KG1 (cell line): ENCODE measurements at places on chromosomes 7 and 10.
A peak's percentile ranks its signal among the peaks of the same experiment; 100 is the strongest.

GRCh38 chr7:127870231-127870907, 160.9 kb downstream of the LRRC4 start:
- DNase-seq = no peak

- no peak for DNase-seq
Measured at GRCh38 chr7:149457766-149458165, 3.1 kb downstream of the ZNF777 start.

DNA sequence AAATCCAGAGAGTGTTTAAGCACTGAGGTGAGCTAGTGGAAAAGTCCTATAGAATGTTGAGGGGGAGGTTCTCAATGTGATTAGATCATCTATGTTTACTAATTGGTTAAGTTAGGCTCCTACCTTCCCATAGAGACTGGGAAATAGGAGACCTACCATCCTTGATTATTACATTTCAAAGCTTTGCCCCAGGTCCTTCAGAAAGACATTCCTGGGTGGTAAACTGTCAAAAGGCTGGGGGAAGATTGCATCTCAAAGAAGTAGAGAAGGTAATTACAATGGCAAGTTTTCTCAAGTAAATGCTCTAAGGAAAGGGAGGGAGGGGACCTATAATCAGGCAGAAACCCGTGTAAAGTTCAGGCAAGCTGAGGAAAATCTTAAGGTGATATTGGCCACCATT, 247.8 kb upstream of the SMIM30 start:
- DNase-seq = no peak

DNA sequence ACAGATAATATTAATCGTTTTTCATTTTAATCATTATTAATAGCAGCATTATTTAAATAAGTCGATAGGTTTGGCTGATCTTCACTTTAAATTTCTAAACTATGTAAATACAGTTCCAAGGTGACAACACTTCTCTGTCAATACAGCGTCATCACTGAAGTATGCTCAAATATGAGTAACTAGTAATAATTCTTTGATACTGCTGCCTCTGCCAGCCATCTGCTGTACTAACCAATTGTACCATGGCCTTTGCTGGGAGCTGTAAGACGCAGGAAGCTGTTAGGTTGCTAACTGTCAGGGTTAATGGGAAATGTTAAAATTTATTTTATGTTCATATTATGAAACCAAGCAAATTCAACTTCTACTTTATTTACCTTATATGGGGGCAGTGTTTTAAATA, 1650.5 kb upstream of the LRRTM3 start:
- DNase-seq = no peak

- no peak for DNase-seq
Measured at GRCh38 chr10:43963379-43963778, 314.7 kb upstream of the ZNF32 start.

DNA sequence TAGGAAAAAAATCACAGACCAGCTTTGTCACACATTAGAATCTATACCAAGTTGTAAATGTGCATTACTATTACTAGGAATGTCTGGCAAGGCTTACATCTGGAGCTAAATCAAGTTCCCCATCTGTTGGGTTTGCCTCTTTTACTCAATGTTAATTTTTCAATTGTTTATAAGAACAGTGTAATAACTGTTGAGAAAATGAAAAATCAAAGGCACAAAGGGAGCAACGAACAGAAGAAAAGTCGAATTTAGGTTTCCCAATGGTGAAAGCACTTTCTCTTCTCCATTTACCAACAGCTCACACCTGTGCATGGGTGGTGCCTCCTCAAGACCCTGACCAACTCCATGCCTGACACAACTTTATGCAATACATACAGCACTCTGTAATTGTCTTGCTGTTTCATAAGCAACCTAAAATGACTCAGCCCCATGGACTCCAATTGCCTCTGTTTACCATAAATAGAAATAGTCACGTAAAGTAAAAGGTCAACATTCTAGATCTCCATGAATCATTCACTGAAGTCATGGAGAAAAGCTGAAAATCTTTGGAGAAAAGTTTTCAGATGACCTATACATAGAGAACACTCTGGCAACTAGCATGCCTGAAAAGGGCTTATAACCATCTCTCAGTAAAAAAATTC, 95.5 kb upstream of the KCNIP2 start:
- DNase-seq = no peak

DNA sequence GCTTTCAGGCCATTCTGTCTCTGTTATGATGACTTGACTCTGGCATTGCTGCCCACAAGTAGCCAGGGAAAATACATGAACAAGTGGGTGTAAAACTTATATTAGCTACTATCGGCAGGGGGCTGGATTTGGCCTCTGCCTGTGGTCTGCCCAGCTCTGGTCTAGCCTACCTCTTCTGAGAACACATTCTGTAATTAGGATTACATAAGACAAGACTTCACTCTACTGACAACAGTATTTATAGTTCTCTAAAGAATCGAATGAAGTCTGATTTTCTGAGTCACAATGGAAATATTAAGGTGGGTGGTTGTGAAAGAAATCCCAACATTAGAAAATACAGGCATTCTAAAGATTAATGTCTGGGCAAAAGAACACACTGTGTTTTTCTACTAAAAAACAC, 55.5 kb downstream of the DLD start:
- no peak for DNase-seq

DNA sequence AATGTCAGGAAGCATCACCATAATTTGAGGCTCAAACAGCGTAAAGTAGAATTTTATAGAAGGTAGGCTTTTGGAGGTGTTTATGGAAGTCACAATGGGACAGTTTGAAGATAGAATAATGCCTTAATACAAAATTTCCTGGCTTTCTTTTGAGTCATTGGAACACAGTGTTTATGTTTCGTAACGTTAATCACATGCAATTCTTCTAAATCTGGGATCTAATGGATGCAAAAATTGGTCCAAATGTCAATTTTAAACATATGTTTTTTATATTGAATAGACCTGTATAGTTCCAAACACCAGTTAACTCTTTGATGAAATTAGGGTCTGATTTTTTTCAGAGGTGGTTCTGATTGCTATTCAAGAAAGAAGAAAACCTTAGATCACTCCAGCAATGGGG, 86.5 kb upstream of the HPS1 start:
- no peak for DNase-seq

DNA sequence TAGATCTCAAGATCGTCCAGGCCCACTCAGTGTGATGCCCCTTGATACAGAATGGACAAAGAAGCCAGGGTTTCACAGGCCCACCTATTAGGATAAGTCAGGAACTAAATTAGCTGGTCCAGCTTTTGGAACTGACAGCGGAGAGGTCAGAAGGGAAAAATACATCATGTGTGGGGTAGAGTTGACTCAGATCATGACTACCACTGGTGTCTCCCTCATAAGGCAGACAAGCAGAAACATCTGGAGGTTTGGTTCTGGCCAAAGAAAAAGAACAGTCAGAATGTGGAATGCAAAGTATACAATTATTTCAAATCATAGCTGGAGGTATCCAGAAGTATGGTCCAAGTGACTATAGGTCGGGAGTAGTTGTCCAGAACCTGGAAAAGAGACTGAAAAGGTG, 621.1 kb upstream of the CELF2 start:
- no peak for DNase-seq

- DNase-seq = no peak
Measured at GRCh38 chr7:28052933-28053332, 127.7 kb downstream of the JAZF1 start.

GRCh38 chr7:23210506-23210905, 28.7 kb downstream of the NUP42 start:
- DNase-seq = no peak

- no peak for DNase-seq
Measured at GRCh38 chr7:48237354-48237753, 66.1 kb downstream of the ABCA13 start.

DNA sequence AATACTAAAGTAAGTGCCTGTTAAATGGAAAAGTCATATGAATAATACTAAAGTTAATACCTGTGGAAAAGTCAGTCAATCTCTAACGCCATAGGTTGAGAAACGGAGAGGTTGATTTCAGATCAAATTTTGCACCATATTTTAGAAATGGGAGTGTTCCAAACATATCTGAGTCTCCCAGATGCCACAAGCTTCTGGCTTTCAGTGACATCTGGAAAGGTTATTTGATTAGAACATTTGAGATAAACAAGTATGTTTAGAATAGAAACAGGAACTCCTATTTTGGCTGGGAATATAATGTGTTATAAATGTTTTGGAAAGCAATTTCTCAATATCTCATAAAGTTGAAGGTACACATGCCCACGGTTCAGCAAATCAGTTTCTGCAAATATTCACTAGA, 5.8 kb downstream of the MACC1 start:
- DNase-seq = no peak

DNA sequence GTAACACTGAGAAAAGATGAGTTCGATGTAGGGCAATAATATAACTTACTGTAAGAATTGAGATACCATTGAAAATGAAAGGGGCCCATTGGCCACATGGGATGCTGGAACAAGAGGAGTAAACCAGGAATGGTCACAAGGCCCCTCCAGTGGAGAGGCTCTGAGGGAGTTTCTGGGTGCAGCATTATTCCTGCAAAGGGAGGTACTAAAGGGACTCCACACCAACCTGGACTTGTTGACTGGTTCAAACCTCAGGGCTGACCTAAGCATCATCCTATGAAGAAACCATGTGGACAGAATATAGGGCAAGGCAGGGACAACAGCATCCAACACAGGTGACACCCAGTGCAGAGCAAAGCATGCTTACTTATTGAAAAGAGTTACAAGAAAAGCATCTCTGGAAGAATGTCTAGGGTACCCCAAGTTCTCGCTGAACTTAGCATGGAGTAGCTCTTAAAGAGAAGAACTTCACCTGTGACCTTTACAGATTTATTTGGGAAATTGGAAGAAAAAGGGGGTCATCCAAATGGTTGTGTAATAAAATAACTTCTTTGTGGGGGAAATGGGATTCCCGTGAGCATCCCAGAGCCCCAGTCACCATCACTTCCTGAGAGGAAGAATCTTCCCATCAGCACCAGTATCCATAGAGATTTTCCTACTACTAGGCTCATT, 34.7 kb downstream of the PRSS2 start:
- DNase-seq = no peak

DNA sequence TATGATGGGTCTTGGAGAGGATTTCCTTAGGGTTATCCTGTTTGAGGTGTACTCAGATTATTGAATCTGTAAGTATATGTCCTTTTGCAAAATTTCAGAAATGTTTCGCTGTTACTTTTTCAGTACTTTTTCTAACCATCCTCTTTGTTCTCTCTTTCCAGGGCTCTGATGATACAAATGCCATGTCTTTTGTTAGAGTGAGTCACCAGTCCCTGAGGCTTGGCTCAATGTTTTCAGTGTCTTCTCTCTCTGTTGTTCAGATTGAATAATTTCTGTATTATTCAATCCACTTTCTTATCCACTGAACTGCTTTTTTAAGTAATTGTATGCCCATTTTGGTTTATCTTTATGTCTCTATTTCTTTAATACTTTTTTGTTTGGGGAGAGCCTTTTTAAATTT, 449.4 kb downstream of the TNS3 start:
- no peak for DNase-seq

GRCh38 chr10:124496150-124496549, 34.5 kb downstream of the LHPP start:
- DNase-seq = no peak

GRCh38 chr10:17643339-17643754, 604 bp upstream of the STAM start:
- no peak for DNase-seq

- DNase-seq = no peak
Measured at GRCh38 chr7:139749545-139749944, 28.3 kb downstream of the HIPK2 start.

- peak; percentile 96 for DNase-seq
Measured at GRCh38 chr10:103470761-103471653, 8.0 kb downstream of the CALHM3 start.
